ENCODE measurements at places on chromosomes 3 and 15.

GRCh38 chr3:112000966-112001365, 2.2 kb downstream of the TAGLN3 start:
- peak; percentile 75 for DNase-seq
- H3K27ac ChIP-seq: no peak overlapping the region
- H3K4me3 ChIP-seq: peak overlapping the region; percentile 73

- no peak overlapping the region for H3K27ac ChIP-seq
- H3K36me3 ChIP-seq: peaks cover 31% of the 10 kb centered on the region
- no peaks in the 10 kb centered on the region for H3K27me3 ChIP-seq
Observed at GRCh38 chr3:38276917-38277630, 5.0 kb upstream of the SLC22A14 start.

GRCh38 chr3:33131331-33132018, 17.7 kb downstream of the CRTAP start:
- peaks cover 37% of the 10 kb centered on the region for H3K36me3 ChIP-seq
- H3K27ac ChIP-seq: no peak overlapping the region
- no peak overlapping the region for H3K4me3 ChIP-seq
- no peaks in the 10 kb centered on the region for H3K4me1 ChIP-seq

- no peak for DNase-seq
- no peaks in the 10 kb centered on the region for H3K4me1 ChIP-seq
- no peaks in the 10 kb centered on the region for H3K36me3 ChIP-seq
Observed at GRCh38 chr3:41888368-41889076, 73.4 kb downstream of the ULK4 start.

- peaks cover 20% of the 10 kb centered on the region for H3K4me1 ChIP-seq
- DNase-seq: peak; percentile 89
- peak within 1 kb of the TSS; percentile 95 for H3K4me3 ChIP-seq
- no peaks in the 10 kb centered on the region for H3K36me3 ChIP-seq
- peak within 1 kb of the TSS; percentile 95 for H3K27ac ChIP-seq
- H3K27me3 ChIP-seq: no peaks in the 10 kb centered on the region
Observed at GRCh38 chr3:69084326-69085167, at the start of gene ARL6IP5. TSS of gene ARL6IP5 (plus strand) at chr3:69084937. CDS start at chr3:69085048, 111 bp downstream.

GRCh38 chr3:196016485-196016884, 65.4 kb downstream of the TFRC start:
- no peaks in the 10 kb centered on the region for H3K36me3 ChIP-seq
- no peaks in the 10 kb centered on the region for H3K4me1 ChIP-seq
- H3K4me3 ChIP-seq: no peak overlapping the region
- no peak for DNase-seq
- no peak overlapping the region for H3K27ac ChIP-seq
- H3K27me3 ChIP-seq: no peaks in the 10 kb centered on the region

DNA sequence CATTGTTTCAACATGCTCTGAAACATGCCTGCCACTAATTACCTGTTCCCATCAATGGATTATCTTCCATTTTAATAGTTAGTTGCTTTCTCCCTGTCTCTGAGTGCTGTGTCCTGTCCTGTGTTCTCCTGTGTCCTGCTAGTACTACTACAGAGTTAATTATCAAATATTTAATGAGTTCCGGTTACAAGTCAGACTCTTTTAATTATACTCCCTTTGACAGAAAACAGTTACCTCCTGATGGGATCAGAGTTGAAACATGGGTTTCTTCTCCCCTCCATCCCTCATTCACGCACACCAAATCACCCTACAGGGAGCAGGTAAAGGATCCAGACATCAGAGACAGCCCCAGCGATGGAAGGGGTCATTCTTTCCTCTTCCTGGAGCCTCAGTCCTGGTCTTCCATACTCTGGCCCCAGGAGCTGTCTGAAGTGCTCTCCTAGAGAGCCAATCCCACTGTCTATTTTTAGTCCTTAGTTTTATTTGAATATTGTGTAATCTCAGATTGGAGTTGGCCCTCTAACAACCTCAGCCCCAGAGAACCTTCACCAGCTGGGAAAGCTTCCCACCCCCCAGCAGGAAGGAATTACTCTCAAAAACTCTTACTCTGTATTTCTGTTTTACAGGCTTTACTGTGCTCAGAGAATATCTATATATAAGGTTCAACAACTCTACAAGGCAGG, 137.0 kb upstream of the C2CD4B start:
- no peak overlapping the region for H3K4me3 ChIP-seq
- no peaks in the 10 kb centered on the region for H3K36me3 ChIP-seq
- peak; percentile 8 for DNase-seq
- no peaks in the 10 kb centered on the region for H3K27me3 ChIP-seq

GRCh38 chr3:129837065-129837642, 56.4 kb downstream of the TMCC1 start:
- H3K36me3 ChIP-seq: peaks cover 5% of the 10 kb centered on the region
- H3K4me3 ChIP-seq: no peak overlapping the region

DNA sequence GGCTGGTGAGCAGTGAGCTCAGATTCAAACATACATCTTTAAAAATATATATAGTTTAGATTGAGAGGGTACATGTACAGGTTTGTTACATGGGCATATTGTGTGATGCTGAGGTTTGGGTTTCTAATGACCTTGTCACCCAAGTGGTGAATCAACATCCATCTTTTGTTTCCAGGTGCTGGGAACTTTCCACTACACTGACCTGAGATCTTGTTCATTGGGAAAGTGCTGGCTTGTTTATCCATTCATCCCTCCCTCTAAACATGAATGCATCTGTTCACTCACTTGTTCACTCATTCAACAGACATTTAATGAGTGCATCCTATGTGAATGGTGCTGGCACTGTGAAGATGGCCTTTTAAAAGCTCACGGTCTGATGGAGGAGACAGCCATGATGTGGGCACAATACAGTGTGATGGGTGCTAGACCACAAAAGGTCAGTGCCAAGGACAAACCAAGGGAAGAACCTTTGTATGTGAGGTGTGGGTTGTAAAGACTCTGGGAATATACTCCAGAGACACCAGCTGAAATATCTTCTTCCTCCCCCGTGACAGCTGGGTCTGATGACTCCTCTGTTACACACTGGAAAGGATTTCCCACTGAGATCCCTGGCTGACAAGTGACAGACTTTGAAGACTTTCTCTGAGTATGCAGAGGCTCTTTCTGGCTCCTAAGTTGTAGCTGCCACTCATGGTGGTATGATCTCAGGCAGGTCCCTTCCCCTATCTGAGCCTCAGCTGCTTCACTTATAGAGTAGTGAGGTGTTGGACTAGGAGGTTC, 16.2 kb upstream of the ITGA11 start:
- DNase-seq: no peak
- no peaks in the 10 kb centered on the region for H3K4me1 ChIP-seq
- no peaks in the 10 kb centered on the region for H3K27me3 ChIP-seq
- H3K36me3 ChIP-seq: no peaks in the 10 kb centered on the region
- no peak overlapping the region for H3K4me3 ChIP-seq

GRCh38 chr3:13124631-13125030, 51.4 kb upstream of the IQSEC1 start:
- no peaks in the 10 kb centered on the region for H3K36me3 ChIP-seq
- no peak for DNase-seq
- no peak overlapping the region for H3K27ac ChIP-seq
- no peak overlapping the region for H3K4me3 ChIP-seq
- peaks cover 36% of the 10 kb centered on the region for H3K4me1 ChIP-seq

DNA sequence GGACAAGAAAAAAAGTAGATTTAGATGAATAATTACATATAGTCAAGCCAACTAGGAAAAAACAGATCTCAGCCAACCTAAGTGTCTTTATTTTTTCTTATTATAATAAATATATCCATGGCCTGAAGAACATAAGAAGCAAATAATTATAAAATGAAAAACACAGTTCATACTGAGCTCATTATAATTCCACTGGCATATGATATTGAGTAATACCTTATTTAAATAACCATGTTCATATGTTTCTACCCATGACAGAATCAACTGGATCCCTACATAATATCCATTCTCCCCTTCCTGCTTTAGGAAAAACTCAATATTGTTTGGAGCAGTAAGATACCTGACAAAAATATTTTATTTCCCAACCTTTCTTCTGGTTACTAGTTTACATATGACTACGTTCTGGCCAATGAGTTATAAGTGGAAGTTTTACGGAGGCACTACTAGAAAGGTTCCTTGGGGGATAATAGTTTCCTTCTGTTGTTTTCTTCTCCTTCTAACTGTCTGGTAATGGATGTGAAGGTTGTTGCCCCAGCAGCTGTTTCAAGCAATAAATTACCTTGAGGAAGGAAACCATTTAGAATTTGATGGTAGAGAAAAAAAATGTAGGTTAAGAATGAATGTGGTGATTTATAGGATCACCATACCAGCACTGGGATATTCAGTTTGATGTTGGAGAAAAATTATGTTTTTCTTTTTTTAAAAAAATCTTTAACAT, 184.1 kb upstream of the MBNL1 start:
- DNase-seq: no peak
- no peak overlapping the region for H3K27ac ChIP-seq
- H3K4me1 ChIP-seq: no peaks in the 10 kb centered on the region
- no peaks in the 10 kb centered on the region for H3K36me3 ChIP-seq

DNA sequence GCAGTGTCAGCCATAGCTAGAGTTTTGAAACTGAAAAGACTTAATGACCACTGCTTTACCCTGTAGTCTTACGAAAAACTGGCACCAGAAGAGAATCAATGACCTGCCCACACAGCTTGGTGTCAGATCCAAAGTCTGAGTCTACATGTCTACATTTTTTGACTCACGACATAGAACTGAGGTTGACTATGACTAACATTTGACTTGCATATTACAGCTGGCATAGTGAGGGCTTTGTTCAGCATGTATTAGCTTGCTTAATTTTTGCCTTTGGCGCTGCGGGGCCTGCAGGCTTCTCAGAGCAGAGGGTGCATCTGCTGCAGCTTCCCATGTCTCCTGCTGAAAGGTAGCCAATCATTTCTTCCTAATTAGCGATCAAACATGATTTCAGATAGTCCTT, 167.0 kb downstream of the EBLN2 start:
- H3K36me3 ChIP-seq: no peaks in the 10 kb centered on the region
- no peaks in the 10 kb centered on the region for H3K4me1 ChIP-seq
- no peak overlapping the region for H3K4me3 ChIP-seq
- H3K27ac ChIP-seq: no peak overlapping the region
